ENCODE measurements at places on chromosomes 7 and 10.
A peak's percentile ranks its signal among the peaks of the same experiment; 100 is the strongest.

DNA sequence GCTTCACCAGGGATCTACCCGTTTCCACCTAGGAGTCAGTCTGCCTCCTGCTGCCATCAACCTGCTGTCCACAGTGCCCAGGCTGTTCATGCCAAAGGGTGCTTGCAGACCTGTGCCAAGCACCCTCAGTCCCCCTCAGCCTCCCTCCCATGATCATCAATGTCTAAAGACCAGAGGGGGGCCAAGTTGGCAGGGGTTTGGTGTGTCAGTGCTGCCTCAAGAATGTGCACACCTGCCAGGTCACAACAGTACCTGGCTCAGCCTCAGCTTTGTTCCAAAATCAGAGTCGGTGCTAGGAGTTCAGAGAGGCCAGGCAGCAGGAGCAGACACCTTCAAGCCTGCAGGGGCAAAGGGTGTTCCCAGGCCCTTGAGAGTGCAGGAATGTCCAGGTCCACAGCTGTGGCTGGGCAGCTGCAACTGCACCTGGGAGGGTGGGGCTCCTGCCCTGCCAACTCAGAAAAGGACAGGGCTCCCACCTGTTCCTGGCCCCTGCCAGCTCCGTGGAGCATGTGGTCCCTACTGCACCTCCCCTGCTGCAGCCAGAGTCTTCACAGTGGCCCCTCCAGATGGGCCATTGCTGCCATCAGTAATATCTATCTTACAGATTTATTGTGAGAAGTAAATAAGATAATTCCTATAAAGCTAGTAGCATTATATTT is 219.5 kb downstream of the POLR1F start:
- no peak for DNase-seq

DNA sequence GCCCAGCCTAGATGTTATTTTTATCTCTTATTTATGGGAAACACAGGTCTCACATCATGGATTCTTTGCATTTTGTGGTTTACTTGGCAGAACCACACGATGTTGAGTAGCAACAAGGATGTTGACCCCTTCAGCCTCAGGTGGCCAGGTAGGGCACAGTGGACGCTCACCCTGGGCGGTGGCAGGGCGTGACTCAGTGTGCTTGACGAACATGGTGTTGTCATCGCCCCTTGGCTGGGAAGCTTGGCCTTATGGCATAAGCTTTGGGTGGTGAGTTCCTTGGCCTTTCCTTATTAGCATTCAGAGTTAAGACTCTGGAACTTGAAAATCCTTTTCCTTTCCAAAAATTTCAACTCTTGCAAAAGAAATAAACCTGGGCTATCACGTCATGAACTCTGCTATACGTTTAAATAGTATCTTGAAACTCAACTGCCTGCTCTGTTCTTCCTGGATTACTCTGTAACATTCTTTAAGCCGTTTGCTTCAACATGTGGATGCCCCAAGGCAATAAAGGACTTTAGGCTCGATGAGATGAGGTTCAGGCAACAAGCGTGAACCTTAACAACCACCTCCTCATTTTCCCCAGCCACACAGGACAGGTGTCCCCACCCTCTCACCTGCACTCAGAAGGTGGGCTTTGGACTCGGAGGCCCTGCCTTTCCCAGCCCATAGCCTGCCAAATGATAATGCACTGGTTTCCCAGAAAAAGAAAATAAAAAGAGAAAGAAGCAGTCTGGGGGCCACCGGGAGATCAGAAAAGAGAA is 22.5 kb upstream of the ECHDC3 start:
- no peak for DNase-seq

- DNase-seq: no peak
Measured at GRCh38 chr7:105439174-105439893, 50.6 kb upstream of the SRPK2 start.

GRCh38 chr10:128419466-128420019 is 293.3 kb upstream of the MKI67 start:
- no peak for DNase-seq

GRCh38 chr10:78634389-78634815 is 434.4 kb upstream of the ZMIZ1 start:
- DNase-seq: no peak

DNA sequence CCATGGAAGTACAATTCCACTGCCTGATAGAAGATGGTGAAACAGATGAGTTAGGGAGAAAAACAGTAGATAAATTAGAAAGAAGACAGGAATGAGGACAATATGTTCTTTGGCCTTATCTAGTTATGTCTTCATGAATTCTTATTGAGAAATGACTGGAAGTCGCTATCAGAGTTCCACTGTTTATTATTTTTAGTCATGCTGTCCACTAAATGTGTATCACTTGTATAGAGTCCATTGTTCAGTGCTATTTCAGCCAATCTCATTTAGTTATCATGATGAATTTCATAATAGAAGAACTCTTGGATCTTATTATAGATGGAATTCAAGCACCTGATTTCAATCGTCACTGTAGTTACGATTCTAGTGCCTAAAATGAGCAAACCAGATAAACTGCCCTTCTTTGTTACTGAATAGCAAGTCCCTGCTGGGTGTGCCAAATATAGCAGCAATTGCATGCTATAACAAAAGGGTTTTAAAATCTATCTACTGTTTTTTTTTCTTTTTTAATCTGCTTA is 177.7 kb upstream of the COL1A2 start:
- DNase-seq: no peak

DNA sequence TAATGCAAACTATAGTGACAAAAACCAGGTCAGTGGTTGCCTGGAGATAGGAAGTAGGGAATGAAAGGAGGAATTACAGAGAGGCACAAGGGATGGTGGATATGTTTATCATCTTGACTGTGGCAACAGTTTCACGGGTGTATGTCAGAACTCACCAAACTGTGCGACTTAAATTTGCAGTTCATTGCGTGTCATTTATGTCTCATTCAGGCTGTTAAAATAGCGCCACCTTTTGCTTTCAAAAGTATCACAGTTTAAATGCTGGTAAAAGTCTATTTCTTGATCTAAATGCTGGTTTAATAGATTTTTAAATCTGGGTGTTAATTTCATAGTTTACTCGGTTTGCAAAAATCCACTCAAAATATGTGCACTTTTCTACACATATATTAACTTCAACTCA is 51.0 kb downstream of the PTTG1IP2 start:
- no peak for DNase-seq

GRCh38 chr10:84966708-84967441 is 638.5 kb downstream of the CCSER2 start:
- no peak for DNase-seq

- DNase-seq: no peak
Measured at GRCh38 chr7:1712907-1713501, 42.9 kb downstream of the ELFN1 start.

- no peak for DNase-seq
Measured at GRCh38 chr10:29595636-29596225, 39.0 kb downstream of the SVIL start.

- DNase-seq: no peak
Measured at GRCh38 chr7:150717814-150718420, 1.5 kb downstream of the GIMAP1 start.

- DNase-seq: no peak
Measured at GRCh38 chr10:70162892-70163201, 7.5 kb downstream of the SAR1A start.

DNA sequence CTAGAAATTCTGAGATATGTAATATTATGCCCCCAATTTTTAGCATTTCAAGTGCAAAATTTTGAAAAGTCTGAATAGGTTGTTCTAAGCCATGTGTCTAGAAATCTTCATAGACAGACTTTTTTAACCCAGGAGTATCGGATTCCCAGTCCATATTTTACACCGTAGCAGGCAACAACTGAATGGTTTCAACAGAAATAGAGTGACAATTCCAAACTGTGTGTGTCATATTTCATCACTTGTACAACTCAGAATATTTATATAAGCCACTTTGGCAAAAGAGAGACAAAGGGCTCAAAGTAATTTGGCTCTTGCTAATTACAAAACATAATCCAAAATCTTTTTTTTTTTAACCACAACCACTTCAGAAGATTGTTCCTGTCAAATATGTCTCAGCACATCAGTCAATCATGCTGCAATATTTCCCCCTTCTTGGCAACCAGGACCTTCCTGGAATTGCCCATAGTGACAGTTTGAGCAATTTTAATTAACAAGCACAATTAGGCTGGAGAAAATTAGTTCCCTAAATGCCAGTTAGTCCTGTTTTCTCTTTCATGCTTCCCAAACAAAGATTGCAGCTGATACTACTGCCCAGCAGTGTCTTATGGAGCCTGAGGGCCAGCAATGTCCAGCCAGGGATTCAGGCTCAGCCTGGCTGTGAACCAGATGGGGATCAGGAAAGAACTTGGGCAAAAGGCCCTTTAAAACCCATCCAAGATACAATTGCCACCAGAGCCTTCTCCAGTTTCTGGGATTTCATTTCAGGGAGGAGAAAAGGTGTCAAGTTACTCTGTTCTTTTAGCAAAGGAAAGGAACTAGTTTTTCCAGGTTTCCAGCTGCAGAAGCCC is 533.3 kb upstream of the GHITM start:
- DNase-seq: no peak

GRCh38 chr10:29199941-29200679 is 88.8 kb upstream of the LYZL1 start:
- no peak for DNase-seq

DNA sequence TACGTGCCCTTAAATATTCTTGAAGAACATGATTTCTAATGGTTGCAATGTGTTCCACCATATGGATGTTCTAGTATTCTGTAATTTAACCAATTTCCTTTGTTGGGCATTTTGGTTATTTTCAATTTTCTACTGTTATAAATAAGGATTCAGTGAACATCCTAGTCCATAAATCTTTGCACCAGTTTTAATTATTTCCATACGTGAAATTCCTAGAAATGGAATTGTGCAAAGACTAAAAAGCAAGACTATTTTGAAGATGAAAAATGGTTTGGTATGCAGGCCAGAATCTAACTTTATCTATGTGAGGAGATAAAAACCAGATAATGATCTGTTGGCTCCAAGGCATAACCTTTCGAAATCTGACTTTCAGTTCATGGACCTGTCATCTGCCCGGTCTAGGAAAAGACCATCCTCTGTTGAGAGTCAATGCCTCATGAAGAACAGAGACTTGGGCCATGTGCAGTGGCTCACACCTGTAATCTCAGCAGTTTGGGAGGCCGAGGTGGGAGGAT is 633.2 kb upstream of the NRP1 start:
- no peak for DNase-seq

DNA sequence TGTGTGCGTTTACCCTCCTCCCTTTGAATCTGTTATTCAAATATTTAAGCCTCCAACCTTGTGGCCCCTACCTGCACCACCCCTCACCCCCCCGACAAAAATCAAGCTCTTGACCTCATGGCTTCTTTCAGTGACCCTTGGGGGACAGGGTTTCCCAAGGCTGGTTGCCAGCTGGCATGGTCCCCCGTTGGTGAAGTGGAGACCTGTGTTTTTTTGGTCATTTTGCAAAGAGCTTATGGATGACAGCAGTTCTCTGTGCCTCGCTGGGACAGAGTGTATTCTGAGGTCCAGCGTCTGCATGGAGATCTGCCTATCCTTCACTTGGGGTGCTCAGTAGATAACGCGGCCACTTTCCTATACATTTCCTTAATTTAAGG is 111.0 kb downstream of the TCF7L2 start:
- DNase-seq: no peak

DNA sequence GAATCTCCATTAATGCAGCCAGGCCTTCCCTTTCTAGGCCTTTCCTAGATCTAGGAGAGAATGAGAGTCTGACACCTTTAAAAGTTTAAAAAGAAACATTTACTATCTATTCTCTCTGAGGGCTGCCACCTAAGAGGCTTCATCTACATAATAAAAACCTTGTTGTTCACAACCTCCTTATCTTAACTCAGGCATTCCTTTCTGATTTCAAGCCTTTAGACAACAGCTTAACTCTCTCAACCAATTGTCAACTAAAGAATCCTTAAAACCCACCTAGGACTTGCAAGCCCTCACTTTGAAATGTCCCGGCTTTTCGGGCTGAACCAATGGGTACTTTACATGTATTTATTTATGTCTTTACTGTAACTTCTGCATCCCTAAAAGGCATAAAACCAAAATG is 64.3 kb upstream of the RET start:
- DNase-seq: no peak

DNA sequence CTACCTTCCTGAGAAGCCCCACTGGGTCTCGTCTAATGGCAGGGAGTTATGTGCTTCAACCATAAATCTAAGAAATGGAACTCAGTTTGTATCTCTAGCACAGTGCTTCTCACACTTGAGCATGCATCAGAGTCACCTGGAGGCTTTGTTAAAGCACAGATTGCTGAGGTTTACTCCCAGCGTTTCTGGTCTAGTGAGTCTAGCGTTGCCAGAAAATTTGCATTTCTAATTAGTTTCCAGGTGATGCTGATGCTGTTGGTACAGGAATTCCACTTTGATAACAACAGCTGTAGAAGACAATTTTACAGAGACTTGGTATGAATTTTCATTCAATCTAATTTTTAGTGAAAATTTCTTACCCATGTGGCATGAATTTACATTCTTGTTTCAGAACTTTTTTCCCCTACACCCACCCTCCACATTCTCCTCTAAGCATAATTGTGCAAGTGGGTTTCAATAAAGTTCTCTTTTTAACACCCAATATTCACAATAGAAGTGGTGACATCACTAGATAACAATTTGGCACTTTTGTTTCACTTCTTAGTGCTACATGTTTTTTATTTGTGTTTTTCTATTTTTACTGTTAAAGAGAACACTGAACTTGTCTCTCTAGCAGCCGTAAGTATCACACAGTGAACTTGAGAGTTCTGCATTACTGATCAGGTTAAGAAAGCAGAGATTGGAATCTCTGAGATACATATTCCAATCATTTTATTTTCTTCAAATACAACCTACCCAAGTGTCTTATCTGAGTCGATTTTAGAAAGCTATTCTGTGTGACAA is 48.4 kb upstream of the BET1 start:
- no peak for DNase-seq

DNA sequence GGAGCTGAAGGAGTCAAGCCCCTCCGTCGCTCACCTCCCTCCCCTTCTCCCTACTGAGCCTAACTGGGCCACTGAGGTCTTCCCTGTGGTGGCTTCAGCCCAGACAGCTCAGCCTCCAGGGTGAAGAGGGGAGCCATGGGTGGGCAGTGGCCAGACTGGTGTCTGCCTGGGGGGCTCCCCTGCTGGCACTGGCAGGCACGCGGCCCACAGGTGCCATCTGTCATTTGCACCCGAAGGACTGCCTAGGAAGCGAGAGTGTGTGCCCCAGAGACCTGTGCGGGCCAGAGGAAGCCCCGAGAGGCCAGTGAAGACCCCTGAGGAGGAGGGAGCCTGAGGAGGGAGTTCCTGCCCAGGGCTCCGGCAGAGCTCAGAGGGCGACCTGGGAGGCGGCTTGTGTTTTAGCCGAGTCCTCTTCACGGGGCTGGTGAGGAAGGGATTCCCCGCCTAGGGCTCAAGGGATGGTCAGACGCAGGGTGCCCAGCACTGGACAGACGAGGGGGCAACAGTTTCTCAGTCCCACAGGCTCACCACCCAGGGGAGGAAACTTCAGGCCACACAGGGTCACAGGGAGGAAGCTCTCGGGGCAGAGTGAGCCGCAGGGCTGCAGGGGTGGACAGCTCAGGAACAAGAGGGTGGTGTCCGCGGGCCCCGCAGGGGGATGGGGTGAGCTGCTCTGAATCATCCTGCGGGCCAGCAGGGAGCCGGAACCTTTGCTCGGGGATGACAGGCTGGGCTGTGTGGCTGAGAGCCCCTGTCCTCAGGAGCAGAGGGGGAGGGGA is 76.2 kb upstream of the PPP2R2D start:
- DNase-seq: peak; percentile 66
